ENCODE measurements at places on chromosomes 2 and 18.
A peak's percentile ranks its signal among the peaks of the same experiment; 100 is the strongest.

GRCh38 chr2:190599546-190600220, 49.2 kb upstream of the NAB1 start:
- DNase-seq, result no peak

- DNase-seq, result no peak
Measured at GRCh38 chr18:30522288-30522929, 520.1 kb downstream of the DSC3 start.

- no peak for DNase-seq
Measured at GRCh38 chr2:8139668-8140200, 542.1 kb upstream of the ID2 start.

GRCh38 chr18:9082711-9083510, 19.6 kb upstream of the NDUFV2 start:
- peak; percentile 44 for DNase-seq

GRCh38 chr18:76461148-76461547, 33.9 kb downstream of the ZNF516 start:
- DNase-seq, result no peak

- DNase-seq, result no peak
Measured at GRCh38 chr2:854460-854859, 96.2 kb upstream of the SNTG2 start.

DNA sequence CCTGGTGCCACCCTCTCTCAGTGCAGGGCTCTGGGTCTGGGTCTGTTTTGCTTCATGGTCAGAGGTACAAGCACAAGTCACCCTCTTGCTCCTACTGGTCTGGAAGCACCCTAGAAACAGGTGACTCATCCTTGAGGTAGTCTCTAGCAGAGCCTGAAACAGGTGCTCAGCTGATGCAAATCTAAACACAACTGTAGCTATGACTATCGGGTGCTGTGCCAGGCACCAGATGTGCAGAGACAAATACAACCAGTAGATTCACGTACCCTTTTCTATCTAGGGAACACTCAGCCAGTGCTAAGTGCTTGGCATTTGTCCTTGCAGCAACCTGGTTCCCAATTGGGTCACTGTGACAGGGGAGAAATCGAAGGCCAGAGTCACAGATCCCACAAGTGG, 140.9 kb upstream of the MYCN start:
- no peak for DNase-seq

DNA sequence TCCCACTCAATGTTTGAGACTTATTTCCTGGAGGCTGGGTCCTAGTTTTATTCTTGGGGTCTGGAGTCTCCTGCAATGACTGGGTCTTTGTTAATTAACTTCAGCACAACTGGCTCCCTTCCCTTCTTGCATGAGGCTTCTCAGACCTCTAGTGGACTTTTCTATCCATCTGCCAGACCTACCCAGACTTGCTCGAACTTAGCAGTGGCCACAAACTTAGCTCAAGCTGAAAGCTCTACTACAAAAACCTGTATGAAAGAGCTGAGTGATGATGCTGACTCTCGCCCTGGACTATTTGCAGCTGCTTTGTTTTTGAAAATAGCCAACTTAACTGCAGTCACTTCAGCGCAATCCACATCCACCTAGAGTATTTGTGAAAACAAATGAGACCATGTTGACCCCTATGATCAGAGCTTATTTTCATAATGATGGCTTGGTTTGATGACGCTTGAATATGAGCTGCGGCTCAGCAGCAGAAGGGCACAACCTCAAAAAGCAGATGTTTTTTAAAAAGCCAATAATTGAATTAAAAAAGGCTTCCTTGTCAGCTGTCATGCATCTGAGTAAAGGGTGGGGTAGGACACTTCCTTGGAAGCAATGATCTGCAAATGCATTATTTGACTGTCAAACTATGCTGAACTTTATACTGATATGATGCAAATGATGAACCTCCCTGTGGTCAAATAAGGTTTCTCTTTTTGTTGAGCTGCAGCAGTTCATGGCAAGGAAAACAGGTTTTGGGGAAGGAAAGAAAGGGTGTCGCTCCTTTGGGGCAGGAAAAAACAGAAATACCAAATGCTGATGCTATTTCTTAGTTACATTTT, 10.6 kb upstream of the ANXA4 start:
- DNase-seq, result no peak

DNA sequence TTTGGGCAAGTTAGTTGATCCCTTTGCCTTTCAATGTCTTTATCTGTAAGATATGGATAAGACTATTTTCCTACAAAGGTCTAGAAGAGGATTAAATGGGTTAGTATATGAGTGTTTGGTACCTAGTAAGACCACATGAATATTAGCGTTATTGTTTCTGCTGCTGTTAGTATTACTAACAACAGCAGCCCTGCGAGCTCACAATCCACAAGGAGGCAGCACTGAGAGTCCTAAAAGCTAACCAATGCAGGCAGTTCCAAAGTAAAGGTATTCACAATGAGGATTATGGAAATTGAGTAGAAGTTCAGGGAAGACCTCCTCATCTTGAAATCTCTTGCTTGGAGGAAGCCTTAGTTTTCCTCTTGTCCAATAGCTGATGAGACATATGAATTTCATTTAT, 248.9 kb downstream of the TDRD15 start:
- no peak for DNase-seq

DNA sequence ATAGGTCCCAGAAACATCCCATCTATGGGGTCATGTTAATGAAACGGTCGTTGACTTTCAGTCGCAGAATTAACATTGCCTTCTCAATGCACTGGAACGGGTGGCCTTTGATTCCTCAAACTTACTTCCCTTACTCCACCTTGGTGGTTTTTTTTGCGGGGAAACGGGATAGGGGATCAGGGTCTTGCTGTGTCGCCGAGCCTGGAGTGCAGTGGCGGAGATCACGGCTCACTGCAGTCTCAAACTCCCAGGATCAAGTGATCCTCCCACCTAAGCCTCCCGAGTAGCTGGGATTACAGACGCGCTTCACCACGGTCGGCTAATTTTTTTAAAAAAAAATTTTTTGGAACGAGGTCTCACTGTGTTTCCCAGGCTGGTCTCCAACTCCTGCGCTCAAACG, 754 bp downstream of the ATG16L1 start:
- DNase-seq, result no peak

DNA sequence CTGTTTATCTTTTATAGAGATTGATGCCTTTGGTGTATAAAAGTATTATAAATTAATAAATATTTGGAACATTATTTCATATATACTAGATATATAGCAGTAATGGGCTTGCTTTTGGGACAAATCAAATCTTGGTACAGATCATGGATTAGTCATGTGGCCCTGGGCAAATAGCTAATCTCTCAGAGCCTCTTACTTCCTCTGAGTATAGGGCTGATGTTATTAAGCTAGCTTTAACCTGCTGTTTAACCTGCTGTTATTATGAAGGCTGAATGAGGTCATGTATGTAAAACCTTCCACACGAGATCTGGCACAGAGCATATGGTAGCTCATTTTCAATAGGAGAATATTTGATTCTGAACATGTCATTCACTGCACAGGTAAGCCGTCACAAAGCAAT, 5.7 kb downstream of the ITGB6 start:
- DNase-seq, result no peak

GRCh38 chr18:11994336-11994702, 13.0 kb downstream of the IMPA2 start:
- no peak for DNase-seq

- DNase-seq, result no peak
Measured at GRCh38 chr2:170950221-170950761, 21.2 kb downstream of the GORASP2 start.

- DNase-seq, result no peak
Measured at GRCh38 chr18:13526519-13526918, 199.8 kb downstream of the FAM210A start.

DNA sequence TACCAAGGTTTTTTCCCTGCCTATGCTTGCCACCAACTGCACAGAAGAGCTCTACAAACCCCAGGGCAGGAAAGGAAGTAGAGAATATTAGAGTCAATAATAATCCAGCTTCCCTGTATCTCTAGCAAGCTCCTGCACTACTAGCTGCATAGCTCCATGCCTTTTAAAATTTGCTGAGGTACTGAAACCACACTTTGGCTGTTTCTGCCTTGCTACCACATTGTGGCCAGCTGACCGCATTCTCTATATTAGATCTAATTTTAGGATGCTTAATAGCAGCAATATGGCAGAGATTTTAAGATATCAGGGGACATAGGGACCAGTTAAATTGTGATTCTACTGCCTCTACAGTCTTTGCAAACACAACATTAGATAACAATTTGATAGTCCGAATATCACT, 534.6 kb downstream of the MBD2 start:
- no peak for DNase-seq

DNA sequence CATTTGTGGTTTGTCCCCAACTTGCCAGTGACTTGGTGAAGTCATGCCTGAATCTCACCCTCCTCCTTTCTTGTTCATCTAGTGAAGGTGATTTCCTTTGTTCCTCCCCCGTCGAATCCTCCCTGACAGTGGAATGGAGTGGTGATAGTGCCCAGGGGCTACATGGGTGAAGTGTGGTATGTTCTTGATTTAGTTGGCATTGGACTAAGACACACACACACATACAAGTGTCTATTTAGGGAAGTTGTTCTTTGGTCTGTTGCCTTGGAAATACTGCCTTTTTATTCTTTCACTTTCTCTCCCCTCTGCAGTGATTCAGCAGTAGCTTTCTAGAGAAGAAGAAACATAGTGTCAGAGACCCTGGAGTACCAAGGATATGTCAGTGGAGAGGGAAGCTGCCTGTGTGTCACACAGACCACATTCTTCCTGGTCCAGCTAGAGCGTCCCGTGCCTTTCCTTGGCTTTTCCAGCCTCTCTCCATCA, 10.9 kb downstream of the INPP4A start:
- peak; percentile 74 for DNase-seq

- DNase-seq, result no peak
Measured at GRCh38 chr2:165698444-165698884, 95.6 kb downstream of the GALNT3 start.

DNA sequence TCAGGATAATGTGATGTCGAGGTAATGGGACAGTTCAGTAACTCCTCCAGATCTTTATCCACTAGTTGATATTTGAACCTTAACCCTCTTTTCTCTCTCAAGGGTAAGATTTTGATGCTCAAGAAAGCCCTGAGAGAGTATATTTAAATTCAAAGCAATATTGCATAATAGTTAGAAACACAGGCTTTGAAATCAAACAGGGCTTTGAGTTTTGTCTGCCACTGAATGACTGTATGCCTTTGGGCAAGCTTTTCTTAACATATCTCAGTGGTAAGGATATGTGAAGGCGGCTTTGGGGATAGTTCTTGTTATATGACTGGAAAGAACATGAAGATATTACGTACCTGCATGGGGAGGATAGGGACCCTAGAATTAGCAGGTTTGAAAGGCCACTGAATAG, 11.1 kb downstream of the ITPRID2 start:
- DNase-seq, result no peak

GRCh38 chr18:69871363-69871762, 76.3 kb downstream of the CD226 start:
- DNase-seq, result no peak

DNA sequence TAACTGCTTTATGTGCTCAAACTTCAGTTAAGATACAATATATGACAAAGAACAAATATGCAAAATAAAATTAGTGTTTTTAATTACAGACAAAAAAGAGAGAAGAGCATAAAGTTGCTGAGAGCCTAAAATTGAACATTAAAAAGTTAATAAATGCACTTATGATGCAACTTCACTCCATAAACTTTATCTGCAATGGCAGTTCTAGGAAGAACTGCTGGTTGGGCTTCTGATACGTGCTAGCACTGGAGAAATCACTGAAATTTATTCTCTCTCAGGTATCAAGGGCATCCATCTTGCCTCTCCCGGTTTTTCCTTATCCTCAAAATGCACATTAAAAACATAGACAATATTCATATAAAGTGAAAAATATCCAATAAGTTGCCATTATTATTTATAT, 35.7 kb downstream of the MYO3B start:
- DNase-seq, result no peak
